Activated naive CD4-positive, alpha-beta T cell (primary cell): ENCODE measurements at places on chromosomes 7 and 10.

GRCh38 chr7:28142650-28143049 is 37.9 kb downstream of the JAZF1 start:
- DNase-seq, result no peak

DNA sequence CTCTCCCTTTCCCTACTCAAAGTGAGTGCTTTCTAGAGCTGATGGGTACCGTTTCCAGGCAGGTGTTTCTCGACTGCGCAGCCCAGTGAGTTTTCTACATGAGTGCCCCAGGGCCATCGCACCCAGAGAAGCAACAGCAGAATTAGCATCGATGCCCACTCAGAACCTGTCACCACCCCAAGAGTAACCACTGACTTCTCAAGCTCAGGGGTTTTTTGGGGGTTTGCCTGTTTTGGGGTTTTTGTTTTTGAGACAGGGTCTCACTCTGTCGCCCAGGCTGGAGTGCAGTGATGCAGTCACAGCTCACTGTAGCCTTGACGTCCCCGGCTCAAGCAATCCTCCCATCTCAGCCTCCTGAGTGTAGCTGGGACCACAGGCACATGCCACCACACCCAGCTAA is 25.7 kb downstream of the SNX8 start:
- DNase-seq, result no peak

GRCh38 chr10:97034958-97035769 is 150.6 kb downstream of the SLIT1 start:
- no peak for DNase-seq

GRCh38 chr10:35422228-35422627 is 85.9 kb downstream of the CCNY start:
- no peak for DNase-seq
